ENCODE measurements at places on chromosomes 3 and 15.

DNA sequence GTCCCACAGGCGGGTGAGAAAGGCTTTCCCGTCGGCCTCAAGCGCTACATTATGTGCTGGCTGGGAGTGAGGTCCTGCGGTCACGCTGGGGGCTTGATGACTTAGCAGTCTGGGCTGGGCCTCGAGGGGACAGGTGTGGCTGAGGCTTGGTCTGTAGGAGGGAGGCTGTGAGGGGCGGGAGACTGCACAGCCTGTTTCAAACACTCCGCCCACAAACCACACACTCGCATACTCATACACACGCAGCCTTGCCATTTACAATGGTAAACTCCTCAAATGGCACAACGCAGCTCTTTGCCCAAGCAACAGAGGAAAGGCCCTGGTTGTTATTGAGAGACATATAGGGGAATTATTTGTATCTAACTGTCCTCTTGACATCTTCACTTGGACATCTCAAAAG is 32.4 kb upstream of the RASGRF1 start:
- no peak for DNase-seq

- no peak for DNase-seq
These were observed 8.4 kb downstream of the ARMC8 start for GRCh38 chr3:138195481-138195880.

DNA sequence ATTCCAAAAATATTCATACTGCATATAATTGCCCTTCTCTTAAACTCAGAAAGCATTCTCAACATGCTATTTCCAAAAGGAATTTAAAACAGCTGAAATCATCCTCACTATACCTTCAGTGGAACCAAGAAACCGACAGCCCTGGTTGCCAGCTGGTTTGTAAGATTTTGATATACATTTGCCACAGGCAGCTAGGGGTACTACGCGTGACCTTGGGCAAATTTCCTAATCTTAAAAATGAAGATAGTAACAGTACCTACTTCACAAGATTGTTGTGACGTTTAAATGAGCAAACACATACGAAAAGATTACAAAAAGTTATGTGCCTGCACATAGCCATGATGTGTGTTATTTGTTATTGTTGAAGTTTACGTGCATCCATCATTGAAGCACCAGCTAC is 7.3 kb downstream of the C3orf70 start:
- DNase-seq: no peak

DNA sequence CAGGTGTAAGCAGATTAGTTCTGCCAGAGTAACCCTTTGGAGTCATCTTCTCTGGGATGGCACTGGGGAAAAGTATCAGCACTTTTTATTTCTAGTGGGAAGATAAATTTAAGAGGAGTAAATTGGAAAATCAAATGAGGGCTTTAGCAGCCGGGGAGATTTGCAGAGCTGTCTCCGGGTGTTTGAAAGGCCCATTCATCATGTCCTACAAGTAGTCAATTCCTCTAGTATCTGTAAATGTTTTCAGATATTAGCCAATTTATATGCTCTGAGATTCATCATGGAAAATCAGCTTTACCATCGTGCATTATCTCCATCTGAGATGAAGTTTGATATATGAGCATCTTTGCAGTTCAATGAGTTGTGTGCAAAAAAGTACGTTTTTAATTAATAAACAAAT is 93.6 kb downstream of the CDIN1 start:
- no peak for DNase-seq

DNA sequence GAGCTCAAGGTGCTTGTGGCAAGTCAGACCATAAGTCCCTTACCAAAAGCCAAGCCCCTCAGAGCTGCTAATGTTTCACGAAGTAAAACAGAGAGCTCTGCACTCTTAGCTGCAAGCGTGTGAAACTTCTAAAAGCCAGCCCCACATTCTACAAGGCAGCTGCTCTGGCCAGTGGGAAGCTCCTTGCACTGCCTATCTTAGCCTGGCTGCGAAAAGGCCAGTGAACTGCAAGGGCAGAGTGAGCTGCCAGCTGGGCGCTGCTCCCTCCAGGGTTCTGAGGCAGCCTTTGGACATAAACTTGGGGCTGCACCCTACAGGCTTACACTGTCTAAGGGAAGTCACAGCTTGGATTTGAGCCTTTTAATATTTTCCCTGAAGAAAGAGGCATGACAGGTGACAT is 2.2 kb upstream of the MUSTN1 start:
- no peak for DNase-seq

DNA sequence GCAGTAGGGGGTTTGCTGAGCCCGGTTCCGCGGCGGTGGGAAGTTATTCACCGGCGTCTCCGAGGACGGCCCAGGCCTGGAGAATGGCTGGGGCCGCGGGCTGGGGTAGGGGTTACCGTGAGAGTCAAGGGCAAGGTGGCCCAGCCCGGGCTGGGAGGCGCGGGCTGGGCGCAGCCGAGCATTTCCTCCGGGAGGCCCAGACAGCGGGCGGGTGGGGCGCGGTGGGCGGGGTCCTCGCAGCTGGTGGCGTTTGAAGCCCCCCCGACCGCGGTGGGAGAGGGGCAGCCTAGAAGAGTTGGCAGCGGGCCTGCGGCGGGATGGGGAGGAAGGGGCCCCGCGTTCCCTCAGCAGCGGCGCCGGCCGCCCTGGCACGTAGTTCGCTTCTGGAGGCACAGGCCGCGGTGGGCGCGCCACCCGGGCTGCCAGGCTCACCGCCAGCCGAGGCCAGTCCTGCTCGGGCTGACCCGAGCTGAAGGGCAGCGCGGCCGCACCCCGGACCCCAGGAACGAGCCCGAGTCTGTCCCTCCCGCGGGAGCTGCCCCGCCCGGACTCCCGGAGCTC is 960 bp upstream of the KLF13 start:
- DNase-seq: peak; percentile 43

DNA sequence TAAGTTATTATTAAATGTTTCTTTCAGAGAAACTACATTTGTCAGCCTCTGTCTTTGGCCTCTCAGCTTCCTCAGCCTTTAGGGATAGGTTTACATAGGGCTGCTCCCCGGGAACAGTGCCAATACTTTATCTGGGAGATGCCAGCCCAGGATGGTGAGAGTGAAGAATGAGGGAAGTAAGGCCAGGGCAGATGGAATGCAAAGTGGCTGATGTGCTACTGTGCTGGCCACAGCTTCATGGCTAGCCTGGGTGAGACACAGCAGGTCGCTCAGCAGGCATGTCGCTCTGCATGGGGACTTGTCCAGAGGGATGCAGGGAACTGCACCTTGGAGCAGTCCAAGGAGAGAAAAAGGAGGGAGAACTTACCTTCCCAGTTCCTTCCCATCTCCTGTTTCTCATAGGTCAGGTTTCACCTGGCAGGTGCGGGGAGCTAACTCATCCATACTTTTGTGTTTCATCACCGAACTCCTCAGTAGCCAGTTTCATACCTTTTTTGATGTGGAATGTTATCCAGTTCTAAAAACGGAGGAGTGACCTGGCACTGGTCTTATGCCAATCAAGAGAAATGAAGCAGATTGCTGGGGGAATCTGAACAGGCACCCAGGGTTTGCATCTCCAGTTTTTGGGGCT is 30.9 kb upstream of the C15orf39 start:
- DNase-seq: no peak

DNA sequence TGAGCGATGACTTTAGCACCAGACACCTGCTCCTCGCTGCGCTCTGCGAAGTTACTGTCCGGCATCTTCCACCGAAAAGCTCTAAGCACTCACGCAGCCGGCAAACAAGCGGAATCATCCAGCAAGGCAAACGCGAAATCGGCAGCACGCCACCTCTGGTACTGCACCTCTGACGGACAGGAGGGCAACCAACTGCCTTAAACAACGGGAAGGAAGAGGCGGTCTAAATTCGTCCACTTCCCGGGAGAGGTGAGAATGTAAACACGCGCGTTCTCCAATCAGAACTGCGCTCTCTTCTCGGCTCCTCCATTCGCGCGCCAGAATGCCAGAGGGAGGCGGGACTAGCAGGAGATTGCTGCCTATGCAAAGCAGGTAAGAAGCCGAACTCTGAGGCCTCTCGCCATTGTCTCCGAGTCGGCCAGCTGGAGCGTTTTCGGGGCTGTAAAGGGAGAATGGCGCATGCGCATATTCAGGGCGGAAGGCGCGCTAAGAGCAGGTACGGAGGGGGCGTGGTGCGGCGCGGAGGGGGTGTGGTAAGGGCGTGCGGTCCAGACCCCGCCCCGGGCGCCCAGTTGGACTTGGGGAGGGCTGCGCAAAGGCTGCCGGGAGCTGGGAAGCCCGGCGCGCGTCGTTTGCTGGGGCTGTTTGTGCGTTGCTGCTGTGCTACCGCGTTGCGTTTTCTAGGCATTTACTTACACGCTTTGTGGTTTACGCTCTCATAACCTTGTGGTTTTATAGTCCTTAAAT is at the start of the genes BTD and HACL1:
BTD (plus strand) TSS at position 347 of the 747 bp plus-strand sequence. CDS start 33,695 bp downstream, outside the sequence.
HACL1 (minus strand) TSS at position 171 of the 747 bp plus-strand sequence; CDS start at position 65, 106 bp downstream.
- peak; percentile 98 for DNase-seq

DNA sequence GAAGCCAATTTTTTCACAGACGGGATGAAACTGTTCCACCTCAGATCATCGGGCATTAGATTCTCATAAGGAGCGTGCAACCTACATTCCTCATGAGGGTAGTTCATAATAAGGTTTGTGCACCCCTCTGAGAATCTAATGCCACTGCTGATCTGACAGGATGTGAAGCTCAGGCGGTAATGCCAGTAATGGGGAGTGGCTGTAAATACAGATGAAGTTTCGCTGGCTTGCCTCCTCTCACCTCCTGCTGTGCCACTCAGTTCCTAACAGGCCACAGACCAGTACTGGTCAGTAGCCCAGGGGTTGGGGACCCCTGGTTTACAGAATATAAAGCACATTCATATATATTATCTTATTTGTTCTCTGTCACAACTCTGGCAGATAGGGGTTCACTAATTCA is 2.1 kb upstream of the LIMD1 start:
- DNase-seq: no peak

GRCh38 chr15:96598514-96598913 is 268.0 kb downstream of the NR2F2 start:
- no peak for DNase-seq

DNA sequence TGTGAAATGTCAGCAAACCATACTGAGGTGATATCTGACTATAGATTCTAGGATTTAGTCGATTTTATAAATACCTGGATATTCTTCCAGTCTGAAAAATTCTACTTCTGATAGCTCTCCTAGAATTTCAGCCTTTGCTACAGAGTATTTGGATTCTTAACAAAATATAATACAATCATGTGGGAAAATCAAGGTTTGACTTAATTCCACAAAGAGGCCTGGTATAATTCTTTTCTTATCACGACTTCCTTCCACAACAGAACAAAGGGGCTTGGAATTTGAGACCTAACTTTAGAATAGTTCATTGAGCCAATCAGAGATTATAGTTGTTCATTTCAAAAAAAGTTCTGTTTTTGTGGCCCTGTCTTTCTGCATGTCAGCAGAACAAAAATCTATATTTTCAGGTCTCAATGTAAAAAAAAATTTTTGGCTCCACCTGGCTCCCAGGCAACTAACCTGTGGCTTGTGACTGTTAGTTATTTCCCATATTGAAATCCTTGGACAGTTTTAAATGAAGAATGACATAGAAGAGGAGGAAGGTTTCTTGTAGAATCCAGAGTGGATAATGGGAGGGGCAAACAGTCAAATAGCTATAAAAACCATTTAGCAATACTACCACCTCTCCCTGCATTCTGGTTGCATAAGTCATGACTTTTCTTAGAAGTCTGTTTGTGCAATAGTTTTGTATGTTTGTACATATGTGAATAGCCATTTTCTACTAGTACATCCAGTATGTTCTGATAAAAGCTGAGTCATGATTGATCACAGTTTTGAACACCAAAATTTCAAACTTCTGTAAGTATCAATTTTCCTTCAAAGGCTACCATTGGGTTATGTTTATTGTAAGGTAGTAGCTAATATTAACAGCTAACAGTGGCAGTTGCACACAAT is 4.0 kb downstream of the TM4SF1 start:
- no peak for DNase-seq

DNA sequence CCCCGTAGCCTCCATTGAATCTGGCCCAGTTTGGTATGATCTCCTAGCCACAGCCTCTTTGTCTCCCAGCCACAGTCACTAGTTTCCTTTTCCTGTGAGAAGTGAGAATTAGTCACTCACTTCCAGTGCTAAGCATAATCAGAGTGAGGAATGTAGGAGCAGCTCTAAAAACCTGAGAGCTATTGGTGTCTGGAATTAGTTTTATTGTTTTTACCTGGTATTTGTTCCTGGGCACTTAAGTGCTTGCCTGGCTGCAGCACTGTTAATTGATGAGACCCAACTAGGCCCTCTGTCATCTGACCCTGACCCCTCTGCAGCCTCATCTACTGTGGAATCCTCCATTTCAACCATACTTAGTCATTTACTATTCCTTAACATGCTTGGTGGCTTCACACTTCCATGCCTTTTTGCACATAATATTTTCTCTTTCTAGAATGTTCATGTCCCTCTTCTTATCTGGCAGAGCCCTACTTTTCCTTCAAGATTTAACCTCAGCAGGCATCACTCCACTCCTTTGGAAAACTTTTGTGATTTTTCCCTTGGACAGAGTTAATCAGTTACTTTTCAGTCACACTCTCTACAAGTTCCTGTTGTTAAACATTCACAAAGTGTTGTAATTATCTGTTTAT is 48.8 kb downstream of the PDE8A start:
- DNase-seq: no peak

GRCh38 chr3:4228295-4228694 is 74.9 kb upstream of the SETMAR start:
- no peak for DNase-seq

DNA sequence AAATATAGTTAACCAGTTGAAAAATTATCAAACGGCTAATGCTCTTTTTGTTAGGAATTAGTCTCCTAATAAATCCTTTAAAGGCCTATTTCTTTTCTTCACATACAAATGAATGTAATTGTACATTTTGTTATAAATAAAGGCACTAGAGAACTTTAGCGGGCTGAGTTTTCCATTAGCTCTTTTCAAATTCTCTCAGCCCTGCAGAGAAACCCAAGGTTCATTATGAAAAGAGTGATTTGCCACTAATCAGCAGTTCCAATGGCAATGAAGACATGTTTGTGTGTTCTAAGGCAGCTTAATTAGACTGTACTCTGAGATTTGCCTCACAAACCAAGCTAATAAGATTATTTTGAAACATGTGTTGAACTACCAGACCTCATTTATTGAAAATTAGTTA is 64.6 kb upstream of the P2RY1 start:
- DNase-seq: no peak

GRCh38 chr15:74136540-74136813 is 6.1 kb downstream of the ISLR2 start:
- no peak for DNase-seq

GRCh38 chr3:109683746-109684145 is 346.4 kb upstream of the DPPA4 start:
- DNase-seq: no peak

DNA sequence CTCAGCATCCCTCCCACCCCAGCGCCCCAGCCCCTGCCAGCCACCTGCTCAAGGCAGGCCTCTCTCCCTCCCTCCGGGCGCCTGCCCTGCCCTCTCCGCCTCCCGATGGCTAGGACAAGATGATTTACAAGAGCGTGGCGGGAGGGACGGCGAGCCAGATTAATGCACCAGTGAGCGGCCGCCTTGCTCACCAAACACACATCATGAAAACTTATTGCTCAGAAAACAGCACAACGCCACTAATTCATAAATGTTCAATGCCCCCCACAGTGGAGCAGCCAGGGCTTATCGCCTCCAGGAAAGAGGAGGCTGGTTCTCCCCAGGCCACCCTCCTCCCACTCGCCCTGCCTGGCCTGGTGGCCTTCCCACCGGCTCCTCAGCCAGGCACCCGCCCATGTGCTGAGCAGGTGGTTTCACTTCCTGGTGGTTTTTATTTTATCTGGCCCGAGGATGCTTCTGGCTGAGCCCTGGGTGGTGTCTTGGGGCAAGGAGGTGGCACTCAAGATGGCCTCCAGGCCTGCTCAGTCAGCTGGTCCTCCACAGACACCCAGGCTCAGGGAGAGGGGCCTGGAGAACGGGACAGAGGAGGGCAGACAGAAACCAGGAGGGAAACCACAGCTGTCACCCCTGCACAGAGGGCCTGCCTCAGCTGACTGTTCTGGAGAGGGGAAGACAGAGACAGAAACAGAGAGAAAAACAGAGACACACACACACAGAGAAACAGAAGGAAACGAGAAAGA is 284.9 kb downstream of the UACA start:
- DNase-seq: no peak

Measured in activated CD8-positive, alpha-beta memory T cell treated with anti-CD3 and anti-CD28 coated beads for 1 hour (primary cell).